Suppressor macrophage (primary cell): ENCODE measurements at places on chromosomes 4 and X.

DNA sequence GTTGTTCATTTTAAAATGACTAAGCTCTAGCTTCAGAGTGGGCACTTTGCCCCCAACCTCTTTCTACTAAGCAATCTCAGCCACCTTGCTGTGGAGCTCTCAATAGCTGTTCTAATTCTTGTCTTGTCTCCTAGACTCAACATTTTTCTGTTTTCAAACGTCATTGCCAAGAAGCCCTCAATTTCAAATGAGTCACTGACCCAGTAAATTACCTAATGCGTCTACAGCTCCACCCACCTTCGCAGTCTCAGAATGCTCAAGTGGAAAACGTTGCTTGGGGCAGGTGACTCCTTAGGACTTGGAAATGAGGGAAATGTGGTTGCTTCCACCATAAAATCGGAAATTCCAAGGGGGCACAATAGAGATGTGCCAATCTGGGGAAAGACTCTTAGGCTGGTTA lies 59.0 kb downstream of the ING2 start:
- DNase-seq, result no peak

DNA sequence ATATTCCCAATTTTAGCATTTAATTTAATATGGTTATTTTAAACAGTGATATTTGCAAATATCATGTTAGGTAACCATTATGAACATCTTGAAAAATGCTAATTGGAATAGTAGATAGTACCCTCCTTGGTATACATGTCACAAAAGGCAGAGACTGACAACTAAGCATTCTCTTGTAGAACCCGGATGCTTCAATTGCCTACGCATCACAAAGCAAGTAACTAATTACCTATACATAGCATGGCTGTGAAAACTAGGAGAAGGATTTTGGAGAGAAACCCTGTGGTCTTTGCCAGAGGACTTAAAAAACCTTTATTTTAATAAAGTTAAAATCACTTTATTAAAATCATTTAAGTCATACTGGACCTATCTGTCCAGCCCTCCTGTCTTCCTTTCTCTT lies 764.1 kb upstream of the TENM3 start:
- no peak for DNase-seq

DNA sequence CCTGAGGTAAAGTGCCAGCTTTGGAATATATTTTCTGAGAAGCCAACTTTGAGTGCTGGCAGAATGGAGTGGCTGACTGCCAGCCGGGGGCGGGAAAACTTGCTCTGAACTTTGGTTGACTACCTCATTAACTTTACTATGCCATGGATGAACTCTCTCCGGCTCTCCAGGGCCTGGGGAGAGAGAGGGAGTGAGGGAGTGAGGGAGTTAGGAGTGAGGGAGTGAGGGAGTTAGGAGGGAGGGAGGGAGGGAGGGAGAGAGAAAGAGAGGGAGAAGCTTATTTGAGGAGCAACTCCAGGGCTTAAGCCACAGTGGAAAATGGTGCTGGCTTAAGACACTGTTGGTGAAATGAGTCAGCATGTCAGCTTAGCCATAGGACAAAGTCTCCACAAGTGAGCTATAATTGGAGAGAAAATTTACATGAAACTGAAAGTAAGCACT lies 280.9 kb upstream of the RPS6KA3 start:
- DNase-seq, result no peak

DNA sequence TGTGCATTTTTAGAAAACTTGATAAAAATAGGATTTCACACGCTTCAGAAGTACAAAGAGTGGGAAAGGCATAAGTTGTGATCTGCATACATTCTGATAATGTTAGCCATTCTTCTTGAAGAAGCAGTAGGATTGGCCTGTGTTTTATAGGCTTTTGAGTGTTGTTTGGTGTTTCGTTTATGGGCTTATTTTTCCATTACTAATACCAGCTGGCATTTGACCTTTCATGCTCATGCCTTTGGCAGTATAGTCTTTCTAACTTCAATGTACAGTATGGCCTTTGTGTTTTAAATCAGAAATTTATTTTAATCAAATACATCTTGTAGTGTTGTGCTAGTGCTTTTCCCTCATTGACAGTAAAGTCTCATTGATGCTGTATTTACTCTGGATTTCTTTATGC lies 51.5 kb upstream of the SLC4A4 start:
- no peak for DNase-seq

DNA sequence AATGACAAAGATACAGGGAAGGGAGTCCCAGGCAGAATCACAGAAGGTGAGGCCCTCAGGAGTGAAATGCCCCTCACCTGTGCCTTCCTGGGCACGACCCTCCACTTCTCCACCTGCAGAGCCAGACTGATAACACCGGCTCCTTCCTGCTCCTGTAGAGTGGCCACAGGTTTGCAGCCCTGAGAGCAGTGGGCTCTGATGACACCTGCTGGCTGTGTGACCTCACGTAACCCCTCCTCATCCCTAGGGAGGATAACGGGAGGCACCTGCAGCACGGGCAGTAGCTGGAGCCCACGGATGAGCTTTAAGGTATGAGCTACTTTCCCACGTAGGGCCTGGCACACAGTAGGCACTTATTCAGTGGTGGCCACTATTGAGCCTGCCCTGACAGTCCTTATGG lies 25.5 kb upstream of the MAN2B2 start:
- DNase-seq, result no peak

DNA sequence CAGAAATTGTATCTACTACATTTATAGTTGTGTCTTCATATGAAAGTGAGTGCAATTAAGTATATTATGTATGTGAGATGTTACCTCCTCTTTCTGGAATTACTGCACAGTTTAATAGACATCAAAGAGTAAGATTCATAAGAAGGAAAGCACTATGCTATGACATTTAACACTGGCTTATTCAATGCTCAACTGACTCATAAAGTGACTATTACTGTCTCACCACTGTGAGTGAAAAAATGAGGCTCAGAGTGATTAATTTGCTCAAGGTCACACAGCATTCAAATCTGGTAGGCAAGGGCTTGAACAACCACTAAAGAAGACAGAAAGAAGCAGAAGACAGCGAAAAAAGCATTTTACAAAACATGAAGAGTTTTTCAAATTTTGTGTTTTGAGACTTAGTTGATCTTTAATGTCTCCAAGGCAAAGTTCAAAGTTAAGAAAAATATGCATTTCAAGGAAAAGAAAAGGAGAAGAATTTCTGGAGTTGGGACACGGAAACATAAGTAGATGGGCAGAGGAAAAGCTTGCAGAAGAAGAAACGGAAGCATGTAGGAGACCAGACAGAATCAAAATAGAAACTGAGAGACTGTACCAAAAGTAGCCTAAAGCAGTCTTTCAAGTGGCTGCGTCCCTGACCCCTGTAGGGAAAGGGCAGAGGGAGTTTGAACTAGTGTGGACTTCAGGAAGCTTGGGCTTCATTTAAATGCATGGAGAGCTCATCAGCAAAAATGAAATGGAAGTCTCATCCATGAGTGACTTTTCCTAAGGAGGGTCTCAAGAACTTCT lies 66.3 kb downstream of the KCNIP4 start:
- DNase-seq, result no peak

DNA sequence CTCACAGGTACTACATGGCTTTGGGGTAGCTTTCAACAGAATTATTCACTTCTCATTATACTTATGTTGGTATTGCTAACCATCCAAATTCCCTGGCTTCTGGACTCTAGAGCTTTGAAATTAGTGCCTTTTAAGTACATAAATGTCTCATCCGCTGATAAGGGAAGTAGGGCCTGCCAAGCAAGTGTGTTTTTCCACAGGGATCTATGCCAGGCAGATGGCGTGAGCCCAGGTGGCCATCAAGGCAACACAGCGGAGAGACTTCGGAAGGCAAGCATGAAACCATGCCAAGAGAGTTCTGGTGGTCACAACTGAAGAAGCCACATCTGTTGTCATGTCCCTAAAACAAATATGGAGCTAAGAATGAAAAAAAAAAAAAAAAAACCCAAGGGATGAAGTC lies 503.1 kb upstream of the LCORL start:
- DNase-seq, result no peak

GRCh38 chrX:26008691-26009090 lies 129.5 kb upstream of the MAGEB18 start:
- DNase-seq, result no peak

- no peak for DNase-seq
These were observed 21.1 kb downstream of the PNMA6E start for GRCh38 chrX:153379971-153380581.

DNA sequence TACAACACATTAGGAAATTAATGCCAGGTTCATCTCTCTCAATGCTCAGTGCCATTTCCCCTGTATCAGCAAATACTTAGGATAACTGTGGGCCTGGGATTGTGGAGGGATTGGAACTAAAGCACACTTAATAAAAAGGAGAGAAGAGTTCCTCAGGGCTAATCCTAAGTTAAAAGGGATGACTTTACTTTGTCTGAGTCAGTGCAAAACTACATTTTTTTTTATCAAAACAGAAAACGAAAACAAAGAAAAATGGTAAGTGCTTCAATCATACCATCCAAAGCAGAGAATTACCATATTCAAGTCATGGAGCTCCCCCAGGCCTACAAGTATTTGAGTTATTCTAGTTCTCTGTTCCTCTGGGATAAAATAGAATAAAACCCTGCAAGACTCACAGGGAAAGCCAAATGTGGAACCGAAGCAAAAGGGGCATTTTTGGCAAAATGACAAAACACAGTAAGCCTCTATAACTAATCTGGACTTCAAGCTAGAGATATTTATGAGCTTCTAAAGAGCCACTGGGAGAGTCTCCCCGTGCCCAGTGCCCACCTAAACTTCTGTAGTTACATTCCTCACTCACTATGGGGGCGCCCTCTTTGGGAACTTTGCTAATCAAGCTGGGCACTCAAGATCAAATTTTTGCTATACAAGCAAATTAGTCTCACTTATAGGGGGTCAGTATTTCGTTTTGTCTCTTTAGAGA lies 53.4 kb downstream of the PALLD start:
- no peak for DNase-seq

- DNase-seq, result peak; percentile 48
These were observed 1.5 kb upstream of the ANXA5 start for GRCh38 chr4:121698236-121698671.

GRCh38 chr4:113537203-113537602 lies 224.3 kb downstream of the CAMK2D start:
- no peak for DNase-seq

DNA sequence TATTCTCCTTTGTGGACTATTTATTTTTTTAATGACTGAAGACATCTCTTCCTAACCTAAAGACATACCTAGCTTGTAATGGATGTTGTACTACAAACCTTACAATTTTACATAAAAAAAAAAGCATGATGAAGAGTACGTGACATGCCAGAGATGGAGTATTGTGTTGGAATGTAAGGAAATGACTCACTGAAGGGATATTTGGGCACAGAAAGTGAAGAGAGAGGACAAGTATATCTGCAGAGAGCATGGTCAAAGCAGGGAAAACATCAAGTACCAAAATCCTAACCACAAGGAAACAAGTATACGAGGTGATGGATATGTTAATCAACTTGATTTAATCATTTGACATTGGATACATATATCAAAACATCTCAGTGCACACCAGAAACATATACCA lies 1051.4 kb upstream of the PRKX start:
- DNase-seq, result no peak
